A549 treated with DMSO at 1 μM for 4 hours (cell line): ENCODE measurements at places on chromosomes 11 and 22. TPM values are rescaled to one million over a fixed set of nuclear protein-coding genes. Genes with fewer than 3 reads are reported as not detected.

Gene OR5A1
- not detected in 5 replicates for total RNA-seq

Gene DKK3
- total RNA-seq = 10.7 to 15.7 TPM (median 13.4 TPM) in 5 replicates

Gene PHF21A
- total RNA-seq = 10.5 to 15.2 TPM (median 13.3 TPM) in 5 replicates

Gene MB
- total RNA-seq = 6.0 to 11.2 TPM (median 6.8 TPM) in 5 replicates

Gene ROBO3
- 1.8 to 3.6 TPM (median 2.7 TPM) in 5 replicates for total RNA-seq

Gene DNAJC4
- 19.9 to 23.1 TPM (median 20.7 TPM) in 5 replicates for total RNA-seq

Gene MN1
- total RNA-seq = 3.0 to 4.6 TPM (median 4.3 TPM) in 5 replicates

Gene DDIAS
- total RNA-seq = 15.5 to 22.0 TPM (median 20.1 TPM) in 5 replicates

Gene OR4A16
- not detected in 5 replicates for total RNA-seq

Gene PAAF1
- total RNA-seq = 11.6 to 13.0 TPM (median 12.3 TPM) in 5 replicates

Gene ARHGAP8
- 1.4 to 2.6 TPM (median 2.1 TPM) in 5 replicates for total RNA-seq

Gene HOATZ
- total RNA-seq = not detected in 5 replicates

Gene MUC5AC
- total RNA-seq = 2.3 to 5.4 TPM (median 4.6 TPM) in 5 replicates

Gene UPB1
- not detected in 5 replicates for total RNA-seq
